ENCODE measurements at places on chromosomes 5 and 9. TPM values are rescaled to one million over a fixed set of nuclear protein-coding genes. Genes with fewer than 3 reads are reported as not detected.

Gene OR1Q1
- not detected for polyA plus RNA-seq

- DNase-seq = no peak
Observed at GRCh38 chr5:148740966-148741742, 85.3 kb upstream of the ADRB2 start.

GRCh38 chr5:179267071-179267670 lies 78.1 kb downstream of the ADAMTS2 start:
- DNase-seq = no peak

- DNase-seq = no peak
Observed at GRCh38 chr9:70772601-70773000, 348.8 kb downstream of the TRPM3 start.

DNA sequence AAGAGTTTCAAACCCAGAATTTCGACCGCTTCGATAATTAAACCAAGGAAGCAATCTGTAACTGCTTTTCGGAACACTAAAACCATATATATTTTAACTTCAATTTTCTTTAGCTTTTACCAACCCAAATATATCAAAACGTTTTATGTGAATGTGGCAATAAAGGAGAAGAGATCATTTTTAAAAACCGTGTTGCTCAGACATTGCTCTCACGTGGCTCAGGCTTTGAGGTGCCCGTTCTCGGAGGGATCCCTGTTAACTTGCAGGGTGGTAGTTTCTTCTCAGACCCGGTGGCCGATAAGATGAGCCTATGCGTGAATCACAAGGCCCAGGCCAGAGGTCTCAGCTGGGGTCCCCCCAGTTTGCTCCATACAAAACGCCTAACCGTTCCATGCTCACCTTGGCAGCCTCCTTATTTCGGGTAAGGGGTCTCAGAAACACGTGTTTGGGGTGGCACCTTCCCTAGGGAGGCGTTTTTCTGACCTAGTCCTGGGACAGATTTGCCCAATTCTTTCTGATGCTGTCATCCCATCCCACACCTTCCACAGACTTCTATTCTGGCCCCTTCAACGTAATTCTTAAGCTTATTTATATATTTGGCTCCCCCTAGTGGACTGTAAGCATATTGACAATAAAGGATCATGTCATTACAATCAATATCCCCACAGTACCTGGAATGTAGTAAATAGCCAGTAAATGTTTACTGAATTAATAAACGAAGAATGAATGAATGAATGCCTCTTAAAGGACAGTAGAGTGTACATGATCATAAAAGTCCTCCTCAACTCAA lies 48.1 kb downstream of the THBS4 start:
- DNase-seq = no peak

Data from left lung (tissue), 14 donors.